Left colon (tissue), 2 donors: ENCODE measurements at places on chromosomes 2 and 18.

DNA sequence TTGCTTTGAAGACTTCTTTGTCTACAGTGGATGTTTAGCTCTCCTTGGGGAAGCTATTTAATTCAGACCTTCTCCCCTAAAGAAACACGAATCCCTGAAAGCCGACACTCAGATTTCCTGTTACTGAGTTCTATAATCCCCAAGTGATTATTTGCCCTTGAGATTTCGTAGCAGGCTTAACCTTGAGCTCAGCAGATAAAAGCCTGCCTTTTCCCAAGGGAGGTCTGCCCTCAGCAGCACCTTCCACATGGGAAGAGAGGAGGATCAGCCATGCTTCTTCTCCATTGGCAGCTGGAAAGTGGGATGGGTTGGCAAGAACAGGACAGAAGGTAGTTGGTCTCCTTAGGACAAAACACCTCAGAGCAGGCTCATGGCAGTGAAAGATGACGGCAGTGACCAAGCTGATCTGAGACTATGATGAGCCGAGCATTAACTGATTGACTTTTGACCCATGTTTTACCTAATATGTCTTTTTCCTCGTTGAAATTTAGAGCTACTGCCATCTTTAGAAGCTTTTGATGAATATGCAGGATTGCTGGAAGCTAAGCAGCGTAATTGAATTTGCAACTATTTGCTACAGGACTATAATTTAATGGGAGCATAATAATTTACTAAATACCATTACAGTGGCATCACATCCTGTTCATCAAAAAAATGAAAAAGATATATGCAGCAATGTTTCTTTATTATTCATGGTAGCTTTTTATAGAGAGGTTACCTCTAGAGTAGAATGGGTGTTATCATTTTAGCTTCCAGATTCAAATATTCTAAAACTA lies 511.1 kb upstream of the ID2 start:
- DNase-seq = no peak

GRCh38 chr2:19947184-19947940 lies 42.5 kb downstream of the WDR35 start:
- no peak for DNase-seq

DNA sequence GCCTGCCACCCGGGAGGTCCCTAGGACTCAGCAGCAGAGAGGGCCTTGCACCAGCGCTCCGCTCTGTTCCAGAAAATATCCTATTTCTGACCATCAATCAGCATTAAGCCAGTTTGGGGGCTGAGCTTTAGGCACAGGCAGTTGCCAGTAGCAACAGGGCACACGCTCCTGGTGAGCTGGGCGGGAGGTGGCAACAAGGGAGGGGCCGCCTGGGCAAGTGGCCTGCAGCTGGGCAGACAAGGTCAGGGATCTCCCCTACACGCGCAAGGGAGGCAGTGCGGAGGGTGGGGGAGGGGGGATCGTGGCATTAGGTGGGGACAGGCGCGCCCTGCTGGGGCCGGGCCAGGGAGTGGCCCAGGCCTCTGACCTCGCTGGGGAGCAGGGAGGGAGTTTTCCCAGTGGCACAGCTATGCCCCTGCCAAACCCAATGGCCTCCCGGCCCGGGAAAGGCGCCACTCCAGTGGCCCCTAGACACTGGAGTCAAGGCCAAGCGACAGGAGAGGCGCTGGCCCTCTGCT lies 302.8 kb downstream of the NCKAP5 start:
- peak; percentile 33 for DNase-seq

GRCh38 chr2:3492951-3493614 lies 26.2 kb downstream of the ADI1 start:
- no peak for DNase-seq

DNA sequence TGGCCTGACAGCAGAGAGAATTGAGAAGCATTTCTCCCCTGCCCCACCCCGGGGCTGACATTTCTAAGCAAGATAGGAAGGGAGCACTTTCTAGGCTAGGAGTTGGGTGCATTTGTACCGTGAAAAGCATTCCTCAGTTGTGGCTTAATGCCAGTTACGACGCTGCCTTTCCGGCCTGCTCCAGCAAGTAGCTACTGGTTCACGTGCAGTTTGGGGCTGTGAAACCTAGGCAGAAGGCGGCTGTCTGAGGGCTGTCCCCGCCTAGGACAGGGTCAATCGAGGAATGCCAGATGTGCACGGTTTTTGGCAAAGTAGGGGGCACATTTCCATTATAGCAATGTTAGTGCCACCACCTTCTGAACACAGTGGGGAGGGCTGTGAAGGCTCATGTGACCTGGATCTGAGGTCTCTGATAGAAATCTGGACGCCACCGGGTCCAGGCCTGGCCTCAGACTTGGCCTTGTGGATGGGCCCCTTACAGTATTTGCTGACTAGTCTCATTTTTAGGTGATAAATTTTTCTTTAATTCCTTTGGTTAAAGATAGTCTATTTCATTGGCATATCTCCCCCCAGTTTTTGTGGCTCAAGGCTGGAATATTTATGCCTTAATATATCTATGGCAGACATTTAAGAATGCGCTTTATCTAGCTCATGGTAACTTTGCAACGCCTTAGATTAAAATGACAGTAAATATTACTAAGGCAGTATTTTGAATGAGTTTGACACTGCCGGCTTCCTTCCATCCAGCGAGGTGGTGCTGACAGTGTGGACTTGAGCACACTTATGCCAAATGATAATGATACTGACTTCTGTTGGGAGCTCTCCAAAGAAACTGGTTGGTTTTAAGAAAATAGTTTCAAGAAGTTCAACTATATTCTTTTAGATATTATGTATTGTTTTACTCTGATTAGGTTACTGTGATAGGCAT lies 78.7 kb downstream of the LPIN1 start:
- no peak for DNase-seq

DNA sequence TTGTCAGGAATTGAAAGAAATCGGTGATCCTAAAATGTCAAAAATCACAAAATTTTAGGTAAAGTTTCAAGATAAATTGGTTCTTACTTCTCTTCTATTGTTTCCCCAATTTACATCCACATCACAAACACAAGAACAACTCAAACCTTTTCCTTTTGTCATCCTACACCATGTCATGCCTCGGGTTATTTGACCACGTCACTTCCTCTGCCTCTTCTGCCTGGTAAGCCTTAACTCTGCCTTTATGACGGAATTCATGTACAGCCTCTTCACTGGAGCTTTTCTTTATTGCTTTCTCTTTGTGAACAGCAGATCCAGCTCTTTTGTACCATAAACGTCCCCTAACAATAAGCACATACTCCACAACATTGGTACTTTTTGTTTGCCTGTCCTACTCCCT lies 258.0 kb downstream of the DPP10 start:
- no peak for DNase-seq

- DNase-seq = no peak
Observed at GRCh38 chr2:205679410-205680009, 2.8 kb upstream of the NRP2 start.

- DNase-seq = no peak
Observed at GRCh38 chr2:114113518-114113917, 223.6 kb downstream of the ACTR3 start.

DNA sequence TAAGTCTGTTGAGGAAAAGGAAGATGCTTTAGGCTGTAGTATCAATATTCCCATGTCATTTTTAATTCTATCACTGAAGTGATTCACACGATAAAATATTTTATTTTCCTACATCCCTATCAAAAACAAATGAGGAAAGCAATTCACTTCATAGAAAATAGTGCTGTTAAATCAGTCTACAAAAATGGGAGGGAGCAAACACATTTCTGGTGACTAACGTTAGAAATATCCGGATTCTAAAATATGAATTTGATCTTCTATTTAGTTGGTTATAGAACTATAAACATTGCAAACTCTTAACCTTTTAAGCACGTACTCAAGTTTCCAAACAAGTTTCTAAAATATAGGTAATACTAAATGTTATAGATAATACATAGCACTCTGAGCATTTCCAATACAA lies 20.8 kb downstream of the ATF2 start:
- DNase-seq = no peak

DNA sequence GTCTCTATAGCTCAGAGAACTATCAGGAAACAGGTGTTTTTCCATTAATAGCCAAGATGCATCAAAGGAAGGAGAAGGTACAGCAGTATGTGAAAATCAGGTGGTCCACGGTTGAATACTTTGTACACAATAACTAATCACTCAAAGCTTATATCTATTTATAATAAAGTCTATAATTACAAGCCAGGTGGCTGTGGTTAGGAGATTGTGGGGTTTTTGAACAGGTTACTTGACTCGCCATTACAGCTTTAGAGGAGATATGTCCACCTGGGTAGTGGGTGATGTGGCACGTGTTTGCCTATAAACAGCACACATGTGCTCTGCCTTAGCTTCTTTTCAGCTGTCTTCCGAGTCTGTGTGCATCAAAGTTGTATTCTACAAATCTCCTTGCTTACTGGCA lies 892.2 kb upstream of the ZEB2 start:
- DNase-seq = no peak

DNA sequence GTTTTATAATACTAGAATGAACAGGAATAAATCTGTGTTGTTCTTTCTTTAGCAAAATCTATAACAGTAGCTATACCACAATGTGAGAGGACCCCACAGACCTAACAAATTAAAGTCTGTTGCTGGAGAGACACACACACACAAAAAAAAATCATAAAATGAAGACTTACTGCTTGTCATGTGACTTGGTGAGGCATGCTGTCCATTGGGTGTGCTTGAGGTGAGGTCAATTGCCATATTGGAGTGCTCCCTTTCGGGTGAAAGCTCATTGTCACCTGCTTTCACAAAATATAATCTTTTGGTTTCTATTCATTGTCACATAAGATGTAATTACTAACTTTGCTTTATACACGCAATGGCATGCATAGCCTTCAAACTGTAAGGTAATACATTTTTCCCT lies 3.9 kb downstream of the IKZF2 start:
- no peak for DNase-seq

DNA sequence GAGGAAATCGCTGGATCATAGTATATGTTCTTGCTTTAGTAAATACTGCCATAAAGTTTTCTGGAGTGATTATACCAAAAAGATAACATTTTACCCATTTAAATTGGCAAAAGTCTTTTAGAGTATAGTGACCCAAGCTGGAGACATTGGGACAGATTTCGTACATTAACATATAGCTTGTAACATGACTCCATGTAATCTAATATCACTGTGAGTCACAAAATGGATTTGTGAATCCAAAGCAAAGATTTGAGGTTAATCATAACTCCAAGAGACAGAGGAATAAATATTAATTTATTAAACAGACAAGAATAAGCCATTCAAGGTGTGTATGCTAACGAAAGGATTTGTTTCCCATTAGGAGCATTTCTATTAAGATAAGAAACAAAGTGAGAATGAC lies 45.0 kb upstream of the RMP24 start:
- DNase-seq = no peak

GRCh38 chr18:37532917-37533316 lies 32.7 kb downstream of the CELF4 start:
- no peak for DNase-seq

GRCh38 chr2:165634855-165635254 lies 159.2 kb downstream of the GALNT3 start:
- peak; percentile 14 for DNase-seq

DNA sequence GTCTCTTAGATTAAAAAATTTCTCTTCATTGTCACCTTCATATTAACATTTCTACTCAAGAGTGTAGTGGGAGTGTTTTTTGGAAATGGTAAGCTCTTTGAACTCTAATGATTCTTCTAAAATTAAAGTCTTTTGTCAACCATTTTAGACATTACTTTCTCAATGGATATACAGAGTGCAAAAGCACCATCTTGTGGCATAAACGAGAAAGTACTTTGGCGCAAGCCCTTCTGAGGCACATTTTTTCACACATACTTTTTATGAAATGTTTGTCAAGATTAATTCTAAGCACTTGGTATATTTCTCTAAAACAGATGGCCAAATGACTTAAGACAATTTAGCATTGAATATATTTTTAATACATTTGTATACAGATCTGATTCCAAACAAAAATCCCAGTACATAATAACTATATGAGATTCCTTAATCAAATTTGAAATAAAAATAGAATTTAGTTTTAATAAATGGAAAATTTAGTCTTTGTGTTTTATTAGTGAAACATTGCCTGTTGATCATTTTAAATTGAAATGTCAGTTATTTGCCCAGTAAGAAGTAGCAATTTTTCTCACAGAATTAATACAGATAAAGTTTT lies 63.3 kb upstream of the GALNT5 start:
- no peak for DNase-seq

DNA sequence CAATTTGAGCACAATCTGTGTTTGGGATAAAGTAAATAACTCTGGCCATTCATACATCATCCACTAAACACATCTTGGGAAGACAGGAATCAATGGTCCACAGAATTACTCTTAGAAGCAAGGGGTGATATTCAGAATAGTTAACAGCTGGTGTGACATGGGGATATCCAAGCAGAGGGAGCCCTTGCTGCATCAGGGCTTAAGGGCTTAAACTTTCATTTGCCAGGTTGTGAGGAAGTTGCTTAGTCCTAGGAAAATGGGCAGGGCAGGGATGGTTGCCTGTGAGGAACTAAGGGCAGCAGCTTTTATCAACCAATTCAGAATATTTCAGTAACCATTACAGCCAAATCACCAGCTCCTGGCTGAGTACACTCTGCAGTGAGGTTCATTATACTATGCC lies 2.0 kb upstream of the ITGA6 start:
- DNase-seq = no peak

GRCh38 chr18:2850816-2851215 lies 4.0 kb downstream of the EMILIN2 start:
- no peak for DNase-seq

DNA sequence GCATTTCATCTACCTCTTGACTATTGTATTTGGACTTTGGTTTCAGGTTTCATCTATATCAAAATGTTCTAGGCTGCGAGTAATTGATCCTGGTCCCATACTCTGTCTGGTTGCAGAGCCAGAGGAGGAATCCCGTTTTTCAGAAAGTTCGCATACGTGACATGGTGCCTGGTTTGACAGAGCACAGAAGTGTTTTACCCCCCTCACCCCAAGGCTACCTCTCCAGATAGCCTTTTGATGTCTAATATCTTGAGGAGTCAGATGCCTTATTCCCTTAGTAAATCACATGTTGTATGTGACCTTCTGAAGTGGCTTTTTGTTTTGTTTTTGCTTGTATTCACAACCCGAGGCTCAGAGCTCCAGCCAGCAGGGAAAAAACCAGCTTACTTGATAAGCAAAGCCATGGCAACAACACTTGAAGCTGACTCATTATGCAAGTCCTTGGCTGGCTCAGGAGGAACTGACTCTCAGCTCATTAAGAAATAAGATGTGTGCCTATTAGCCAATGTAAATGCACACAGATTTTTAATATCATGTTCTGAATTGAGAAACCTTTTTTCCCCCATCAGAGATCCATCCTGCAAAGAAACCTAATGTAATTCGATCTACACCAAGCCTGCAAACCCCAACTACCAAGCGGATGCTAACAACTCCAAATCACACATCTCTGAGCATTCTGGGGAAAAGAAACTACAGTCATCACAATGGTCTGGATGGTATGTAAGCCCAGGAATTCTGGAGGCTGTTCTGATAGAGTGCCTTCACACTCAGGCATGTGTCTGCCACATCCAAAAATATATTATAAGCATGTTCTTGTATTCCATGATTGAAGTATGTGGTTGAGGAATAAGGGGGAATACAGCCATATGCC lies 41.4 kb downstream of the OXER1 start:
- DNase-seq = peak; percentile 21

GRCh38 chr2:43107679-43108078 lies 118.7 kb downstream of the ZFP36L2 start:
- DNase-seq = no peak
